ENCODE measurements at places on chromosomes 11 and 22. TPM values are rescaled to one million over a fixed set of nuclear protein-coding genes. Genes with fewer than 3 reads are reported as not detected.

- DNase-seq = peak; percentile 85
These were observed 30.9 kb downstream of the C22orf31 start for GRCh38 chr22:29030618-29031226.

DNA sequence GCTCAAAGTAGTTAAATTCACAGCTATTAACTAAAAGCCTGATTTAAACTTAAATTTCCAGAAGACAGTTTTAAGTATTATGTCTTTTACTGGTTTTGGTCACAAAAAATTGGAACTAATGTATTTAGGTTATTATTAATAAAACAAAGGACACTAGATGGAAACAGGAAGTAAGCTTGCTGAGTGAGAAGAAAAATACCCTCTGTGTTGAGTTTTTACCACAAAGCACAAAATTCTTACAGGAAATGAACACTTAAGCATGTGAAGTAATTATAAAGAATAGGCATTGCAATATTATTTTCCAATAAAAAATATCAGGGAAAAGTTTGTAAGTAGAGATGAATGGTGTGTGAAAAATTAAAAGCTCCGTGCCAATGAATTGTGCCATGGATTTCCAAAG, 46.3 kb downstream of the PIK3C2A start:
- DNase-seq = no peak

- DNase-seq = no peak
These were observed 43.3 kb upstream of the PAK1 start for GRCh38 chr11:77517226-77517625.

DNA sequence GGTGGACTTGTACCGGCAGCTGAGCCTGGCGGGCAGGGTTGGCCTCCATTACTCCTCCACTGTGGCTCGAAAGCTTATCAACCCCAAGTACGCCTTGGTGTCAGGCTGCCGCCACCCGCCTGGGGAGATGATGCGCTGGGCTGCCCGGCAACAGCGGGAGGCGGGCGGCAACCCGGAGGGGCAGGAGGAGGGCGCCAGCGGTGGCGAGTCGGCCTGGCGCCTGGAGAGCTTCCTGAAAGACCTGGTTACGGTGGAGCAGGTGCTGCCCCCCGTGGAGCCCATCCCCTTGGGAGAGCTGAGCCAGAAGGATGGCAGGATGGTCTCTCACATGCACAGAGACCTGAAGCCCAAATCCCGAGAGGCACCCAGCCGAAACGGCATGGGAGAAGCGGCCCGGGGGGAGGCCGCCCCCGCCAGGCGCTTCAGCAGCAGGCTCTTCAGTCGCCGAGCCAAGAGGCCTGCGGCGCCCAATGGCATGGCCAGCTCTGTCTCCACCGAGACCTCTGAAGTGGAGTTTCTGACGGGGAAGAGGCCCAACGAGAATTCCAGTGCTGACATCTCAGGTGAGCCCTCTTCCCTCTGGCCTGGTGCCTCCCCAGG, 26.7 kb downstream of the FAM83F start:
- no peak for DNase-seq

The PGA5 gene
- total RNA-seq = not detected

- DNase-seq = no peak
These were observed 20.3 kb downstream of the PPP2R1B start for GRCh38 chr11:111745719-111746504.

DNA sequence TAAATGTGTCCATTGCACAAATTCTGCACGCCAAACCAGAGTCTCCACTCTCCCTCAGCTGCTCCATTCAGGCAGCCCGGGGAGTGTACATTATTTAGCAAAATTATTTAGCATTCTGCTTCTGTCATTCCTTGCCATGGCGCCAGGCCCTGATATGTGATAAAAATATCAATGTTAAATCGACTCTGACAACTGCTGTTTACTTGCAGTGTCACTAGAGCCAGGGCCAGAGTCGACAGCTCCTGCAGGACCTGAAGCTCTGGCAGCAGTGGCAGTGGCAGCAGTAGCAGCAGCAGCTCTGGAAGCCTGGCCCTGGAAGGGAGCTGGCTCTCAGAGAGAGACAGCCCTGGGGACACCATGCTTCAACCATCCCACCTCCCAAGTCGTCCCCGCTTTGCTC, 224.5 kb downstream of the BUD13 start:
- no peak for DNase-seq

The GNG3 gene
- total RNA-seq = not detected

The LINC01488 gene
- total RNA-seq = not detected

- no peak for DNase-seq
These were observed 73.2 kb downstream of the SLC35F2 start for GRCh38 chr11:107785401-107785800.

The SCARF2 gene
- 32.9 TPM for total RNA-seq

The SF3A1 gene
- 52.8 TPM for total RNA-seq

DNA sequence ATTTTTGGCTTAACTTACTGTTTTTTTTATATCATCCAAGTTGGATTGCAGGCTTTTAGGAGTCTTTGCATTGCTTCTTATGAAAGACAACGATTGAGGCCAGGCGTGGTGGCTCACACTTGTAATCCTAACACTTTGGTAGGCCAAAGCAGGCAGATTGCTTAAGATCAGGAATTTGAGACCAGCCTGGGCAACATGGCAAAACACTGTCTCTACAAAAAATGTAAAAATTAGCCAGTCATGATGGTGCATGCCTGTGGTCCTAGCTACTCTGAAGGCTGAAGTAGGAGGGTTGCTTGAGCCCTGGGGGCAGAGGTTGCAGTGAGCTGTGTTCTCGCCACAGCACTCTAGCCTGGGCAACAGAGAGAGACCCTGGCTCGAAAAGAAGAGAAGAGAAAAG, 56.6 kb downstream of the BID start:
- DNase-seq = no peak

DNA sequence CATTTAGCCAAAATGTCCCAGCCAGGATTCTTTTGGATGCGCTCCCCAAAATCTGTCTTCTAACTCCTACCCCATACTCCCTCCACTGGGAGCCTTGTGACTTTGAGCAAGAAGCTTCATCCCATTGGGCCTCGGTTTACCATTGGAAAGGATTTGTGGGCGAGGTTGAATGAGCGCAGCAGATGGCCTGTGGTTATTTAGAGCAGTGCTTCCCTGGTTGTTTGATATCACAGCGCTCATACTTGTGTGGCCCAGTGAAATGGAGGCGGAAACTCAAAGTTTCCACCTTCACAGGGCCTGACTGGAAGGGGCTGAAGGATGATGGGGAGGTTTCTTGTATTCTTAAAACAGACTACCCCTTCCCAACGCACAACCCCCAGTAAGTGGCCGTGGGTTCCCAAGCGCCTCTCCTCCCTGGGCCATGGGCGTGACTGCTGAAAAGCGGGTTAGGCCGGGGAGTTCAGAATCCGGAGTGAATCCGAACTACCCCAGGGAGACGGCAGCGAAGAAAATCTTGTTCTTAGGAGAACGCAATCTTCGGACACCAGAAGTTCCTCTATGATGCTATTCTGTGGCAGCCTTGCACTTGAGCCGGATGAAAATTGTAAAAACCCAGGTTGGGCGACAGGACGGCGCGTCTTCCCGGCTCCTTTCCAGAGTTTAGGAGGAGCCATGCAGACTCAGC, 1.2 kb upstream of the ATF4 start:
- DNase-seq = peak; percentile 39

DNA sequence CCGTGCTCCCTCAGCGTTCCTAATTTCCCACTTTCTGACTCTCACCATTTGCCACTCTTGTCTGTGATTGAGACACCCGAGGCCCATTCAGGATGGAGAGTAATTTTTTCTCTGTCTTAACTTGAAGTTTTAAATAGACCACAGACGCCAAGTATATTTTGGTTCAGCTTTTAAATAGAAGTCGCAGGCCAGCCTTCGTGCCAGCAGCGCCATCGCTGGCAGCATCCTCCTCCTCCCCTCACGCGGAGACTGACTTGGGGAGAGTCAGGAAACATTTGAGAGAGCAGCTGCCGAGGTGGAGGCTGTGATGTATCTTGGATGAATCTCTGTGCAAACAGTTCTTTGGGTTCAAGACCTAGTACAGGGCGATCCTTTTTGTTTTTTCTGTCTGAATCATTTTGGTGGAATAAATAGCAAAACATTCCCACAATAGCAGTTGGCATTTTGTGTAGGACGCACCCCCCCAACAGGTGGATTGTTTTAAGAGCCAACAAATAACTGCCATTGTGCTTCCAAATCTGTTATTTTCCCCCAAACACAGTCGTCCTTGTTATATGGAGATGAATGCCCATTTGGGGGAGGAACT, 889 bp upstream of the DMC1 start:
- DNase-seq = no peak
